NCI-H2107 (cell line): ENCODE measurements at places on chromosomes 12 and 14.

DNA sequence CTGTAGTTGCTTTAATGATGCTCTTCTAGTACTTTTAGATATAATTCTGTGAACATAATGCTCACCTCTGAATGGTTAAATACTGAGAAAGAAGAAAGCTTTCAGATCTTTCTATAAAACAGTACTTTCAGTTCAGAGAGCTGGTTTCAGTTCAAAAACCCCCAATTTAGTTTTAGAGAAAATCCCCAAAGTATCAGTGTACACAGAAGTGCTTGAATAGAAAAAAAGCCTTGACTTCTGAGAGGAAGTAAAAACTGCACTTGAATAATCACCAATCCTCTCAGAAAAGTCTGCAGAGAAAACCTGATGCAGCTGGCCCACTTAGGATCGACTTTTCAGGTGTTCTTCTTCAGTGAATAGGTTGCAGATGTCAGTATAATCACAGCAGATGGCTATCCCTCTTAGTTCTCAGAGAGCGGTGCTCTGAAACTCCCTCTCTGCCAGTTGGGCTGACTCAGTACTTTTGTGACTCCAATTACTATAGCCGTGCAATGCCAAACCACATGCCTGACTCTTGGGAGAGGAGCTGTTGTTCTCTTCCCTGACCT is 616.3 kb downstream of the LRFN5 start:
- peak; percentile 86 for DNase-seq

- no peak for DNase-seq
These were observed 13.7 kb downstream of the PTPRO start for GRCh38 chr12:15335959-15336358.

DNA sequence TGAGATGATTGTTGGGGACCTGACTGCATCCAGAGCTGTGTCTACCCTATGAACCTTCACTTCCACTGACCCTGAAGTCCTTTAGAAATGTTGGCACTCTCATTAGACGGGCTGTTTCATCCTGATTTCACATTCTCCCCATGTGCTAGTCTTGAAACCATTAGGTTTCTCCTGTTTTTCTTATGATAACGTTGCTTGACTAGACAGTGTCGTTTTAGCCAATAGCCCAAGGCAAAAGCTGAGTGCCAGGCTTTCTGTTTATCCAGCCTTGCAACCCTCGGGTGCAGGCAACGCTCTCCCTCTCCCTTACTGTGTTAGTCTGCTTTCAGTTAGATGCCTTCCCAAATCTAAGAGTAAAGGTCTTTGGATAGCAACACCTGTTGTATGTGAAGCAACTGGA is 30.1 kb downstream of the DACT1 start:
- DNase-seq, result no peak

GRCh38 chr14:82490397-82490796 is 956.7 kb upstream of the SEL1L start:
- DNase-seq, result no peak

DNA sequence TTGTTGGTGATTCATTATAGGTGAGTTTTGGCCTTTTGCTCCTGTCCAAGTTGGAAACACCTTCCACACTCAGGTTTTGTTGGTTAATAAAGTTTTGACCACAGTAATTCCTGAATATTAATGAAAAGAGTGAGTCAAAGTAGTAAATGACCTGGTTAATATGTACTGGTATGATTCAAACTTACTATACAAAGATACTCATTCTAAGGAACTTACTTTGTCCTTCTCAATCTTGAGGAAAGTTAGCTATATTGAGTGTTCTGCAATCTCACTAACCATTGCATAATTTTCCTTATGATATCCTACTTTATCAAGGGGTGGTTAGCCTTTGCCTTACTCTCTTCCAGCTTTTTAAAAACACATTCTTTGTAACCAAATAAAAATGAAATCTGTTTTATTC is 20.9 kb upstream of the HECTD1 start:
- no peak for DNase-seq

DNA sequence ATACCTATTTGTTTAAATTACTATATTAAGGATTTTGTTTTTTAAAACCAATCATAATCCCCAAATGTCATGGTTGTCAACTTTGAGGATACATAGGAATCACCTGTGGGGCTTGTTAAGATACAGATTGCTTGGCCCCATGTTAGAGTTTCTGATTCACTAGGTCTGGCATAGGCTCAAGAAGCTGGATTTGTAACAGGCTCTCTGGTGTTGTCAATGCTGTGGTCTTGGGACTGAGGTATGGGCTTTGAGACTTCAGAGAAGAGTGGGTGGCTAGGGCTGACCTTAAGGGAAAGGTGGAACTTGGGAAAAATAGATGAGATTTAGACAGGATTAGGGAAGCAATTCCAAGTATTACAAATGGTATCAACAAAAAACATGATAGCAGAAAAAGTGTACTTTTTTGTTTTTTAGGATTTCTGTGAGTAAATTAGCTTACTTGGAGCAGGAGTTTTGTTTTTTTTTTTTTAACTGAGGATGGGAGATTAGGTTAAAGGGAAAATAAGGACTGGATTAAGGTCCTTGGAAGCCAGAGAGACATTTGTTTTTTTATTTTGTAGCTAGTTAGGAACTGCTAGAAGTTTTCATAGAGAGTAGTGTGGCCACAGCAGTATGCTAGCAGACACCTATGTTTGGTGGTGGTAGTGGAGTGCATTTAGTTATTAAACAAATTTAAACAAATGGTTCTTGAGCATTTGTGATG is 88.6 kb downstream of the RAD51B start:
- DNase-seq, result no peak

DNA sequence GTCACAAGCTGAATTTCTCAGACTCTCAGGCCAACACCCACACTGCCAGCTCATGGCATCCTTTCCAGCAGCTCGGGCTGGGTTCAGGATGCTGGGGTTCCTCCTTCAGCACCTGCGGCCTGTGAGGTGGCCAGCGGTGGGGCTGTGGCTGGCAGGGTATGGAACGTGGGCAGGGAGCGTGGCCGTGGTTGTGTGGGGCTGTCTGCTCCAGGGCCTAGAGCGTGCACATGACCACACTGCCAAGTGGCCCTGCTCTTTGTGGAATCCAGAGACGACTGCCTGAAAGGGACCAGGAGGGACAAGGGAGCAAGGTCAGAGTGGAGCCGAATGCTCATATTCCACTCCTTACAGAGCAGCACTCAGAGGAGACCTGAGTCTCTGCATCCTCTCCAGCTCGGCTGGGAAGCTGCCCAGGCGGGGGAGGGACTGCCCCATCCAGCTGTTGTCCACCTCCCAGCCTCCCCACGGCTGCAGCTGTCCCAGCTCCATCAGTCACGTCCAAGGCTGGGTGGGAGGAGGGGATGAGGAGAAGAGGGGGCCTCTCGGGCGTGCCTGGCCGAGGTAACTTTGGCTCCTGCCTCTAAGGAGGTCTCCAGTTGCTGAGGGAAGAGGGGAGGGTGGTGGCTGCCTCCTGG is 71.3 kb downstream of the TSPAN9 start:
- DNase-seq, result no peak

DNA sequence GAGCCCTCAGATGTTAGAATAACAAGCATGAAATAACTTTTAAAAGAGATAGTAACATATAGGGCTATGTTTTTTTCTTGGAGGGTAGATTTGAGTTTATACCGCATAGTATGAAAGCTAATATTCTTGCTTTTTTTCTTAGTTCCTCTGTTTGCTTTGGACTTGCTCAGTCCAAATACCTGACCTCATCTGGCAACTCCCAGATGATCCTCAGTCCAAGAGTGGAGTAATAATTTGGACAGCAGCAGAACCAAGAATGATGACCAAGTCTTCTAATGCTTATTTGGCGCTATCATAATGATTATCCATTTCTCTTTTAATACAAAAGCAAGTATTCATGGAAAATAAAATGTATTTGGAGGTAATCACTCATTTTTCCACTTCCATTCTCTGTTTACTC is 45.6 kb downstream of the GUCY2C start:
- DNase-seq, result no peak
